ENCODE measurements at places on chromosomes 7 and 10.

GRCh38 chr7:157499121-157499834 is 162.5 kb downstream of the DNAJB6 start:
- DNase-seq = no peak

DNA sequence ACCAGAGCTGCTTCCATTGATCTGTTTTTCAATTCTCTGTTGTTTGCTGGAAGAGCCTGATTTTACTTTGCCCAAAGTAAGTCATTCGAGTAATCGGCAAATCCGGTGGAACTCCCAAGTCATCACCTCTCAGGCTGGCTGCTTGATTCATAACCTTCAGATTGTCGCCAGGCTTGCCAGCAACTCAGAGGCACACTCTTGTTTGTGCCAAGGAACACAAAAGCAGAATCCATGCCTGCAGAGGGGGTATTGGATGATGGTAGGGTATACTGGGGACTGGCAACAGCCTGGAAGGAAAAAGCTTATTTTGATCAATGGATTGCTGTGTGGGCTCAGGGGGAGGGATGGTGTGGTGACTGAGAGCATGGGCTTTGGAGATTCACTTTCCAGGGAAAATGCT is 542.4 kb downstream of the SORCS3 start:
- DNase-seq = no peak

DNA sequence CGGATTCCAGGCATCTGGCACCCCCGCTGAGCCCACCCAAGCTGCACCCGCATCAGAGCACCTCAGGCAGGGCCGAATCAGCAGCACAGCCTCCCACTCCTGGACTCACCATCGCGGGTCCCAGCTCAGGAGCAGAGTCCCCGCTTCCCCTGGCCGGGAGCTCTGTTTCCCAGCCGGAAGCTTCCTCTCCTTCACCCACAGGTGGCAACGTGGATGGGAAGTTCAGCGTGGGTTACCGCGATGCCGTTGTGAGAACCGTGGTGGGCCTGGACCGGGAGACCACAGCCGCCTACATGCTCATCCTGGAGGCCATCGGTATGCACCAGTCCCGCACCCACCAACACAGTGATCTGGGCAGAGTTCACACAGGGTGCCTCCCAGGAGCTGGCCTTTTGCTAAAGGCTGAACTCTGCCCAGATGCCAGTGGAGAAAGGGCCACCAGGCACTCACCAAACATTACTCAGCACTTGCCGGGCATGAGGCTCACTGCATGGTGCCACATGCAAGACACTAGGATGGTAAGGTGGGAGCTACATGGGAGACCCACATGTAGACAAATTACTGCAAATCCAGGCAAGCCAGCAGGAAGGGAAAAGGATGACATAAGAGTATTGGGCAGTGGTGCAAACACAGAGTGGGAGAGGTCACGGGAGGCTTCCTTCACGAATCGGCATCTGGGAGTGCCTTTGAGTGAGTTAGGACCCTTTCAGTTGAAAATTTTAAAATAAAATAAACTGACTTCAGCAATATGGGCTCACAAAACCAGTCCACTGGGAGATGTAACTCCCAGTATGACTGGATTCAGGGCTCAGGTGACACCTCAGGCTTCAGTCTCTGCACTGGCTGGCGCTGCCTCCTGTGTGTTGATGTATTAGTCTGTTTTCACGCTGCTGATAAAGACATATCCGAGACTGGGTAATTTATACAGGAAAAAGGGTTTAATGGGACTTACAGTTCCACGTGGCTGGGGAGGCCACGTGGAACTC is 10.4 kb downstream of the C10orf105 start:
- no peak for DNase-seq

DNA sequence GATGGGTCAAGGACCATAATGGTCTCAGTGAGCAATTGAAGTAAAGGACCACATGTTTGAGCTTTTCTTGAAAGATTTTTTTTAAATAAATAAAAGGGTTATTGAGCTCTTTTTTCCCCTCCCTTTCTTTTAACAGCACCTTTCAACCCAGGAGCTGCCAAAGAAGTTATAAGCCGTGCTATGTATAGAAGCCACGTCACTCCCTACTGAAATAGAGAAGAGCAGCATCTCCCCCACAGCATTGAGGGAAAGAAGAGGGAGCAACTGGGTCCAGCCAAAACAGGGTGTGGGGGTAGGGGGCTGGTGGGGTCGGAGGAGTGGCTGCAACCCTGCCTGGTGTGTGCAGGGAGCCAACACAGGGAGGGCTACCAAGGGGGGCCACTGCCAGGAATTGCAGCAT is 227.2 kb downstream of the PLXNA4 start:
- DNase-seq = no peak

DNA sequence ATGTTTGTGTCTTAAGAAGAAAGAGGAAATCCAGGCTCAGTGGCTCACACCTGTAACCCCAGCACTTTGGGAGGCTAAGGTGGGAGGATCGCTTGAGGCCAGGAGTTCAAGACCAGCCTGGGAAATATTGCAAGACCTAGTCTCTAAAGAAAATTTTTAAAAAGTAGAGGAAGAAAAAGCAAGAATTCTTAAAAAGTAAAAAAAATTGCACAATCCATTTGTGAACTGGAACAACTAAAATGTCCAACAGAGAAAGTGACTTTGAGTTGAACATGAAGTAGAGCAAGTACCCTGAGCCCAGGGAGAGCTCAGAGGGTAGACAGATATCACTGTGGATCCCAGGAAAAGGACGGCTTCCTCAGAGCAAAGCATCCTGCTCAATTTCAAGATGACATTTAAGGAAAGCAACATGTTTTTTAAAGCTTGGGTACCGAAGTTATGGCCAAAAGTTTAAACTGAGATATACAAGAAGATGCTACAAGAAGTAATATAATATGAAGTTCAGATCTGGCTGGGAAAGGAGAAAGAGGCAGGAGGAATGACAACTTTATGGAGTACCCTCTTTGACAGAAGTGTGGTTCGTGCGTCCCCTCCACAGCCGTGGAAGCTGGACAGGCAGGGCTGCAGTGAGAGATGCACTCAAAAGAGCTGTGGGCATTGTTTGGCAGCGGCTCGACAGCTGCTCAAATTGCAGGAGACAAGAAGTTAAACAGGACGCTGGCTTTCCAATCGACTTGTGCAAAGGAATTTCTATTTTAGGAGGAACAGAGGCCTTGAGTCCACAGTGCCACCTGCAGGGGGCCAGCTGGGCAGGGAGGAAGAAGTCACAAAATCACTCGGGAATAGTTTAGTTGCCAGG is 201.3 kb downstream of the JCAD start:
- DNase-seq = peak; percentile 79

GRCh38 chr7:122304996-122305421 is 459 bp upstream of the FEZF1 start:
- no peak for DNase-seq

DNA sequence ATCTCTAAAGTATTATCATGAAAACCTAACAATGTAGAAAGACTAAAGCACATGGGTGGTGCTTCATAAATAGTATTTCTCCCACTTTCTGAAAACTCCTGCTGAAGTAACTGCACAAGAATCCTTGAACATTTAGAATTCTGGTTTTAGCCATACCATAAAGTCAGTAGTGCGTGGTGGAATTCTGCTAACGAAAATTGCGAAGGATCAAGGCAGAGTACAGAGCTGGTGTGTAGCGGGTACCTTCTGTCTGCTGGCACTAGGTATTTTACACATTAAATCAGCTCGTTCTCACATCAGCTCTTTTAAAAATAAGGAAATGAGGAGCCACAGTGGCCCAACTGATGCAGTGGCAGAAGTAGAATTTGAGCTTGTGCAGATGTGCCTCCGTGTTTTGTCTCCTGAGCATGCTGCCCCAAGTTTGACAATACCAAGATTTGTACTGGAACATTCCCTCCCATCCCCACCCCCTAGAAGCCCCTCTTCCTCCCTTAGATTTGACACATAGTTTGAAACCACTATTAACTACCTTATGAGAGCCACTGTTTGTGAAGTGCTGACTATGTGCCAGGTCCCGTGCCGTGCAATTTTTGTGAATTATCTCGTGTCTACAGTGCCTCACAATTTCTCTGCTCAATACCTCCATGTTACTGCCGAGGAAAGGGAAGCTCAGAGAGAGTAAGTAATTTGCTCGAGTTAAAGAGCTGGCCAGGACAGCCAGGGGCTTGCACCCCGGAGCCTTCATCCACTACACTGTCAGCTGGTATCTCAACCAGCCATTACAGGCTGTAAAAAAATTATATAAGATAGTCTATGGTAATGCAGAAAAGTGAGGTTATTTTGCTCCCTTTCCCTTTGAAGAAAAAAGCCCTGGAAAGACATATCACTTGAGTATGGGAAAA is 66.9 kb downstream of the EGFR start:
- no peak for DNase-seq

- DNase-seq = no peak
Measured at GRCh38 chr7:106057204-106057961, 54.7 kb downstream of the SYPL1 start.

DNA sequence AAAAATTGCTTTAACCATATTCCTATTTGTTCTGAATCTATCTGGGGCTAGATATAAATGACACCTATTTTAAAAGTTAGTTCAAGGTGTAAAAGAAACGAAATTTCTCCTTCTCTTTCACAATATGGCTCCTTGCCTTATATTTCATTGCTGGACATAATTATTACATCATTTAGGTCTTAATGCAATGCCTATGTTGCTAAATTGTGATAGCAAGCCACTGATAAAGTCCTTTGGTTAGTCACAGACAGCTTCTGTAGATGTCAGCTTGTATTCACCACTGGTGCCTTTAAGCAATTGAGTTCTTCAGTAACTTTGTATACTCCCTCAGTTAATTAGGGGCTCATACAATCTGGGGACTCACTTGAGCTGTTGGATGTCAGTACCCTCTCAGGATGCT is 1236.6 kb downstream of the GATA3 start:
- no peak for DNase-seq

DNA sequence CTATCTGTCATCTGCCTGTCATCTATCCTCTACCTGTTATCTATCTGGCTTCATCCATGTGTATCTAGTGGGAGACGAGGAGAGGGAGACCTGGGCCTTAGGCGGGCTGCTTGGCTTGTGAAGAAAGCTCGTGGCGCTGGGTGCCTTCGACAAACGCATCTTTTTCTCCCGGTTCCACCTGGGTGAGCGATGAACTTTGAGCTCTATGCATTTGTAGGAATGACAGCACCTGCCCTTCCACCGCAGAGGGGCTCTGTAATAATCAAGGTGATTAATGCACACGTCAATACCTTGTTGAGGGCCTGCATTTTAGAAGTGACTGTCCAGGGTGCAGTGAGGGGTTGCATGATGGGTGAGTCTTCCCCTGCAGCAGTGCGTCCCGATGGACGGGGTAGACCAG is 2.6 kb upstream of the VIPR2 start:
- DNase-seq = no peak

GRCh38 chr7:38660427-38661099 is 29.4 kb upstream of the AMPH start:
- peak; percentile 68 for DNase-seq

GRCh38 chr7:13551503-13551902 is 438.0 kb downstream of the ETV1 start:
- DNase-seq = no peak

DNA sequence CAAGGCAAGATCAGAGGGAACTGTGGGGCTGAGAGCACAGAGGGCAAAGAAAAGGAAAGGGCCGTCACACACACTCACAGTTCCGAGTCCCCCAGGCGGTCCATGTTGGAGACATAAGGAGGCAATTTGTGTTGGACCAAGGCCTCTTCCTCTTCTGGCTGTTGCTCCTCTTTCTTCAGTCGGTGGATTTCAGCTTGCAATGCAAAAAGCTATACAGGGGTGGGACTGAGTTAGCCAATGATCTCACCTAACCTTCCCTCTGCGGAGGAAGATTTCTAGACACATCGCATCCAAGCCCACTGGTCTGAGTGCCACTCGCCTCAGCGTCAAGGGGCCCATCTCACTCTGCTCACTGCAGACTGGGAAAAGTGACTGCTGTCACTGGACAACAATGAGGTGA is 5.5 kb downstream of the WDR91 start:
- no peak for DNase-seq

DNA sequence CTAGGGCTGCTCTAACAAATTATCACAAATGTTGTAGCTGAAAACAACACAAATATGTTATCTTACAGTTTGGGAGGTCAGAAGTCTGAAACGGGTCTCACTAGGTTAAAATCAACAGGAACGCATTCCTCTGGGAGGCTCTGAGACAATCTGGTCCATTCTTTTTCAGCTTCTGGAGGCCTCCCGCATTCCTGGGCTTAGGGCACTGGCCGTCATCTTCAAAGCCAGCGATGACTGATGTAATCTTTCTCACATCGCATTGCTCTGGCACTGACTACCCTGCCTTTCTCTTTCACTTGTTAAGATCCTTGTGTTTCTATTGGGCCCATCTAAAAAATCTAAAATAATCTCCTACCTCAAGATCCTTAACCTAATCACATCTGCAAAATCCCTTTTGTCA is 1071.5 kb upstream of the C7orf33 start:
- DNase-seq = peak; percentile 7

GRCh38 chr10:7243139-7243538 is 167.7 kb downstream of the SFMBT2 start:
- DNase-seq = no peak

DNA sequence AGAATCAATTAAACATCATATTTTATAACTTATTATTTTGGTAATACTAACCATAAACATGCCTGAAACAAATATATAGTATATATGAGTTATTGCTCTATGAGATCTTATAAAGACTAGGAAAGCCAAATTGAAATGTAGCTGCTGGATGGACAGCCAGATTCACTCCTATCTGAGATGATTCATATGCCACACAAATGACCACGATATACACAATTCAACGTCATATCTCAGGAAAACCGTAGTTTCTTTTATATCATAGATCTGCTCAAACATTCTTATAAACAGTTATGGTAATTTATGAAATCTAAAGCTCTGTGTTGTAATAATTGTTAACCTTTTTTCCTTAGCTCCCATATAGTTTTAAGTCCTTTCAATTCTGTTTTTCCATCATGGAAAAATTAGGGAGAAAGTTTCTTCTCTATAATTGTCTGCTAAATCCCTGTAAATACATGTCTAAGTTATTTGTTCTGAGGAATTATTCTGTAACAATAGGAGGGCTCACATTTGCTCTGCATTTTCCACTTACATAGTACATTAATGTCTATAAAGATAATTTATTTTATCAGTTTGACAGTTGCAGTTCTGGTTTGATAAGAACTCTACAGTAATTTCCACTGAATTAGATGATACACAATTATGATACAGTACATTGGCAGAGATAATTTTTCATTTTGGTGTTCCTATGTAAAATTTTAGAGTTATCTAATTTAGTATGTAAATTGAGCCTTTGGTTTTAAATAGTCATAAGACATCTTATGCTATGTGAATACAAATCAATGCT is 42.7 kb downstream of the GNAT3 start:
- DNase-seq = no peak

DNA sequence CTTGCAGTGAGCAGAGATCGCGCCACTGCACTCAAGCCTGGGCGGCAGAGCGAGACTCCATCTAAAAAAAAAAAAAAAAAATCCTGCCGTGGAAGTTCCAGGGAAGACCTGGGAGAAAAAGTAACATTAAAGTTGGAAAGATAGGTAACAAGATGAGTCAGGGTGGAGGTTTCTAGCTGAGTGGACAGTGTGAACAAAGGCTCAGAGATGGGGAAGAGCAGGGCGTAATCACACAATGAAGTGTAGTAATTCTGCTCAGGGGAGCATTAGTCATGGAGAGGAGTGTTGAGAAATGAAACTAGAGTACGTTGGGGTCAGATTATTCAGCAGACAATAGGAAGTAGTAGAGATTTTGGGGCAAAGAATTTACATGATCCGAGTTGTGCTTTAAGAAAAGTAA is 21.6 kb upstream of the WASL start:
- peak; percentile 93 for DNase-seq

GRCh38 chr10:113179966-113180365 is 229.9 kb downstream of the TCF7L2 start:
- no peak for DNase-seq

Measured in cardiac fibroblast (primary cell).